ENCODE measurements at places on chromosomes 16 and 17.

DNA sequence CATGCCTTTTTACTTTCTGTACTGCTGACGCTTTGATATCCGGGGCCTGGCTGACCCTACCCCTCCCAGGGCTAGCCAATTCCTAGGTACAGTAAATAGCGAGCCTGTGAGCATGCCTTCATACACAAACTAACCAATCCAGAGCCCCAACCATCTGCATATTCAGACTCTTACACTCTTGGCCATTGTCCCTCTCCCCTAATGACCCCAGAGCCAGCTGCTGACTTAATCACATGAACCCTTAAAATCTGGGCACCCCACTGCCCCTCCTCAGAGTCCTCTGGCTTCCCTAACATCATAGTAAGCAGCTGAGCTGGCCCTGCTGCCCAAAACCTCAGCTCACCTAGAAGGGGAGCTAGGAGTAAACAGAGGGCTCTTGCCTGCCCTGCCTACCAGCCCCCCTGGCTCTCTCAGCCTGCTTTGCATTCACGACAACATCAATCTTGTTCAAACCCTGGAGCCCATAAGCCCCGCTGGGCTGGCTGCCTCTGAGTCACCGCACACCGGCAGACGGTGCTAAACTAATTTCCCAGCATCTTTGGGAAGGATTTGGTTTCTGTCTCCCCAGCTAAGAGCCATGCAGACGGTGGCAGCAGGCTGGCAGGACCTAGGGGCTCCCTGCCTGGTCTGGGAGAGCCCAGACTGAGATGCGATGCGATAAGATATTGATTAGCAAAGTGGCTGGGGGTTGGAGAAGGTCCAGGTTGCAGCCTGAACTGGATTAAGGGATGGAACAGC lies 63.2 kb downstream of the CLEC19A start:
- DNase-seq, result no peak

- no peak for DNase-seq
Observed at GRCh38 chr16:18933501-18933900, 7.3 kb upstream of the SMG1 start.

- no peak for DNase-seq
Observed at GRCh38 chr16:11133344-11133943, 122.6 kb downstream of the SOCS1 start.

DNA sequence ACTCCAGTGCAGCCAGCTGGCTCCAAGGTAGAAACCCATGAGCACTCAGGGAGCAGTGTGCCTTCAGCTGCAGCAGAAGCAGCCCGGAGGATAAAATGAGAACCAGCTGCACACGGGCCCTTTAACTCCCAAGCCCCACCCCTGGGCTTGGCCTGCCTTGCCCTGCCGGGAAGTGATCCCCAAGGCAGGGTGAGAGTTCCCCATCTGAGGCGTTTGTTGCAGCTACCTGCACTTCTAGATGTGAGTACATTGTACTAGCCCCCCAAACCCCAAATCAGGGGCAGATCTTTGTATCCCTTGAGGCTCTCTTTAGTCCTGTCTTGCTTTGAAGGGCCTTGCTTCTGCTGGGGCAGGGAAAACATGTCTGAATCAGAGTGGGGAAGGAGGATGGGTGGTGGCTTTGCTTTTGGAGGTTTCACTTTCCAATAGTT lies at the start of gene MVP:
MVP (plus strand) TSS at position 192 of the 431 bp plus-strand sequence. CDS start 10,088 bp downstream, outside the sequence.
- no peak for DNase-seq

GRCh38 chr16:57946181-57946801 lies 24.6 kb downstream of the CNGB1 start:
- DNase-seq, result no peak

DNA sequence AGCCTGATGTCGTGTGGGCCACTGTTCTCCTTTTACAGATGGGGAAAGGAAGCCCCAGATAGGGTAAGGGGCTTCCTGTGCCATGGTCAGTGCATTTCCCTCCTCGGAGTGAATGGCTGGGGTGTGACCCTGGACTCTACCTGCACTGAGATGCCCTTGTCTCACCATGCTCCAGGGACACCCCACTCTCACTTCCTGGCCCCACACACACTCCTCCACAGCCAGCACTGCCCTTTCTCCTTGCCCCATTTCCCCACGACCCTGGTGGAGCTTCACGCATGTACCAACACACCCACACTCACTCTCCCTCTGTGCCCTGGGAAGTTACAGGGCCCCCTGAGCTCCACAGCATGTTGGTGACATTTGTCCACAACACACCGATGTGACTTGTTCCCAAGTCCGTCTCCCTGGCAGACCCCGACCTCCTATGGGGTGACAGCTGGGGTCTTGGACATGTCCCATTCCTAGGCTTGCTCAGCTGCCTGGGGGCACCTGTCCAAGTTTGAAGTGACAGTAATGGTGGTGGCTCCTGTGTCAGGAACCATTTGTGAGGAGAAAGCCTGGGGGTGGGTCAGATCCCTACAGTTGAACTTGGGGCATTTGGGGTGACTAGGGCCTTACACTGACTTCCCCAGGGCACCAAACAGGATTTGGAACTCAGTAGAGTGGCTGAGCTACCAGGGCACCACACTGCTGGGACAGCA lies 47.4 kb downstream of the PECAM1 start:
- DNase-seq, result no peak

Measured in stimulated activated CD8-positive, alpha-beta memory T cell treated with anti-CD3 and anti-CD28 coated beads, Interleukin-15, amount 100 ng/mL, for 4 hours (primary cell).